Stimulated activated CD4-positive, alpha-beta T cell treated with anti-CD3 and anti-CD28 coated beads, TNF-alpha, amount 100 ng/mL, for 24 hours (primary cell): ENCODE measurements at places on chromosomes 12 and 14.

DNA sequence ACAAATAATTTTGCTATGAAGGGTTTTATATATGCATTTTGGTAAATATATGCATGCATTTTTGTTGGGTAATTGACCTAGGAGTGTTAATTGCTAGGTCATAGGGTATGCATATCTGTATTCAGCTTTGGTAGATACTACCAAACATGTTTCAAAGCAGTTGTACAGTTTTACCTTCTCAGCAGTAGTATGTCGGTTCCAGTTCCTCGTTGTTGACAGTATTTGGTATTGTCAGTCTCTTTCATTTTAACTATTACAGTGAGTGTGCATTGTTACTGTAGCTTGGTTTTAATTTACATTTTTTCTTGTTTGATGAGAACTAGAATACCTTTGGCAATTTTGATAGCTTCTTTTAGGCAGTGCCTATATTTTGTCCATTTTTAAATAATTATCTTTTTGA, 98.9 kb downstream of the ARID2 start:
- DNase-seq: no peak

DNA sequence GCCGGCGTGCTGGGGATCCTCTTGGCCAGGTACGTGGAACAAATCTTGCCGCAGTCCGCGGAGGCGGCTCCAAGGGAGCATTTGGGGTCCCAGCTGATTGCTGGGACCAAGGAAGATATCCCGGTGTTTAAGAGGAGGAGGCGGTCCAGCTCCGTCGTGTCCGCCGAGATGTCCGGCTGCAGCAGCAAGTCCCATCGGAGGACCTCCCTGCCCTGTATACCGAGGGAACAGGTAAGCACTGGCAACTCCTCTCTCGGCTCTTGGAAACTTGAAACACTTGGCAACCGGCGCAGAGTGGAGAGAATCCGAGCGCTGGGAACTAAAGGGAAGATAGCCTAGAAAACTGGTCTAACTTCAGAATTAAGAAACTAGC, 1.7 kb downstream of the PDE3A start:
- no peak for DNase-seq

DNA sequence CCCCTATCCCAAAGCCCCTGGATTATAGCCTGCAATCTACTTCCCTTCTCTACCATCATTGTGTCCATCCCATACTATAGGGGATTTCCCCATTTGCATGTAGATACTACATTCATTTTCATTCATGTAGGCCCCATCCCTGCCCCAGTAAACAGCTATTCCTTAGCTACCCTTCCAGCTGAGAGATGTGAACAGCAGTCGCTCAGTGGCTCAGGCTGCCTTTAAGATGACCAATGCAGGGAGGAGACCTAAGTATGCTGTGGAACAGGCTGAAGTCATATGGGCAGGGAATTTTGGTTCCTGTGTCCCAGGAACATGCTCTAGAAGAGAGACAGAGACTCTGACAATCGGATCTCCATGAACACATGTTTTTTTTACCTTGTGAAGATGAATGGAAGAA, 481.2 kb upstream of the SYT1 start:
- DNase-seq: no peak

- DNase-seq: no peak
Observed at GRCh38 chr14:71328183-71328582, 420.9 kb downstream of the PCNX1 start.

- DNase-seq: peak; percentile 46
Observed at GRCh38 chr12:113174461-113175384, 10.6 kb downstream of the DDX54 start.

GRCh38 chr12:125983094-125983783, 918.0 kb downstream of the AACS start:
- DNase-seq: no peak

- no peak for DNase-seq
Observed at GRCh38 chr12:44523828-44524227, 352.3 kb downstream of the NELL2 start.

DNA sequence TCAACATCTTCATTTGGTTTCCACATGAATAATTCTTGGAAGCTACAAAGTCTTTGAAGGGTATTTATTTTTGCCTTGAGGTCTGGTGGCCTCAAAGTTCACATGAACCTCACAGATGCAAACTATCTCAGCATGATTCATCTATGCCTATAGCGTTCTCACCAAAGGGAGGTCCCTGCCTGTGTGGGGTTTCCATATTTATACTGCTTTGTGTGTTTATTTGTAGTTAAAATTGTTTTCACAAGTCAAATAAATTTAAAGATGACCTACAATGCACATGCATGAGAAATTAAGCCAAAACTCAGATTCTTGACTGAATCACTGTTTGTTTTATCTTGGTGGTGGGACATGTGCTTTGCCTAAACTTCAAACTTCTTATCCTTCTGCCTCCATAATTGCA, 176.7 kb downstream of the PPM1H start:
- DNase-seq: no peak
